ENCODE measurements at places on chromosomes 2 and 18.

GRCh38 chr2:168691221-168691620 lies 111.2 kb upstream of the NOSTRIN start:
- DNase-seq, result no peak

GRCh38 chr2:84085562-84085961 lies 373.5 kb downstream of the SUCLG1 start:
- DNase-seq, result no peak

DNA sequence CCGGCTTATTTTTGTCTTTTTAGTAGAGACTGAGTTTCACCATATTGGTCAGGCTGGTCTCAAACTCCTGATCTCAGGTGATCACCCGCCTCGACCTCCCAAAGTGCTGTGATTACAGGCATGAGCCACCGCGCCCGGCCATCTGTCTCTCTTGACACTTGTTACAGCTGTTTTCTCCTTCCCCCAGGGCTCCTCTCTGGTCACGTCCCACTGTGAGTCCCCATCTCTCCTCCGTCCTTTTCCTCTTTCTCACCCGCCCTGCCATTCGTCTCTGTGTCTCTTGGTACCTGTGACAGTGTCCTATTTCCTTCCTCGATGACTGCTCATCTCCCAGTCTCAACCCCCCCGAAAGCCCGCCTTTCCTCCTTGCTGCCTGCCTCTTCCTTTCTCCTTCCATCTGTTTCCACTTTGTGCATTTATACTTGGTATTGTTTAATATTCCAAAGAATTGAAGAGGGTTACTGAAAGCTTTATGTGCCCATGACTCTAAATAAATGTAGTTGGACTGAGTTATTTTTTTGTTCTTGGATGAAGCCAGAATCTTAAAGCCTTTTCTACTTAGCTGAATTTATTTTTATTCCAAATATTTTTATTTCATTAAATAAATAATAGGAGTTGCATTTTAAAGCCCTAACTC lies 241.5 kb downstream of the SH3RF3 start:
- no peak for DNase-seq

DNA sequence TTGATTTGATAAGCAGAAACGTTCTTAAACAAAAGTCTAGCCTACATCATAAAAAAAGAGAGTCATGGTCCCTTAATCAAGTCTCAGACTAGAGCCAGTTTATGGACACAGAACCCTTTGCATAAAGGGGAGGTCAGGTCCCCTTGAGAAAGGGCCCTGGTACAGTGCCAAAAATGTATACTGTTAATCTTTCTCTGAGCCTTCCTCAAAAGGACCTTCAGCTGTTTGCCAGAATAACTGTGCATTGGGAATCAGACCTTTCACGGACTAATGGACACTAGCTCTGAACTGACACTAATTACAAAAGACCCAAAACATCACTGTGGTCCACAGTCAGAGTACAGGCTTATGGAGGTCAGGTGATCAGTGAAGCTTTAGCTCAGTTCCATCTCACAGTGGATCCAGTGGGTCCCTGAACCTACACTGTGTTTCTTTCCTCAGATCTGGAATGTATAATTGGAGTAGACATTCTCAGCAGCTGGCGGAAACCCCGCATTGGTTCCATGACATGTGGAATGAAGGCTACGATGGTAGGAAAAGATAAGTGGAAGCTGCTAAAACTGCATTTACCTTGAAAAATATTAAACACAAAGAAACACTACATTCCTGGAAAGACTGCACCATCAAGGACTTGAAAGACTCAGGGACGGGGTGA lies 151.4 kb downstream of the TMEFF2 start:
- DNase-seq, result no peak

DNA sequence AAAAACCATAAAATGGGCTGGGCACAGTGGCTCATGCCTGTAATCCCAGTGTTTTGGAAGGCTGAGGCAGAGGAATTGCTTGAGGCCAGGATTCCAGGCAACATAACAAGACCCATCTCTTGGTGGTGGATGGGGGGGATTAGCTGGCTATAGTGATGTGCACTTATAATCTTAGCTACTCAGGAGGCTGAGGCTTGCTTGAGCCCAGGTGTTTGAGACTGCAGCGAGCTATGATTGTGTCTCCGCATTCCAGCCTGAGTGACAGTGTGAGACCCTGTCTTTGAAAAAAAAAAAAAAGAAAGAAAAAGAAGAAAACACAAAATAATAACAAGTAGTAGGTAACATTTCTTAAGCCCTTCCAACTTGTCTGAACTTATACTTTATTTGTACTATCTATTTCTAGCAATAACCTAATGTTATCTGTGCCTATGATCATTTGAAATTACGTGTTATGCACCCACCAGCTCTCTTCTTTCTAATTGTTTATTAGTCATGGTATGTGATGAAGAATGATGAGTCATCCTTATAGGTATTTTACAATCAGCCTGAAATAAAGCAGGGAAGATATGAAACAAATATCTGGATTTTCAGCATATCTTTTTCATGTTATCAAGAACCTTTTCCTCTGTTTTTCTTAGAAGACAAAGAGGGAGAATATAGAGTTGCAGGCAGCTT lies 129.3 kb upstream of the UNC80 start:
- DNase-seq, result no peak

- no peak for DNase-seq
Measured at GRCh38 chr2:2117923-2118322, 213.2 kb downstream of the MYT1L start.

DNA sequence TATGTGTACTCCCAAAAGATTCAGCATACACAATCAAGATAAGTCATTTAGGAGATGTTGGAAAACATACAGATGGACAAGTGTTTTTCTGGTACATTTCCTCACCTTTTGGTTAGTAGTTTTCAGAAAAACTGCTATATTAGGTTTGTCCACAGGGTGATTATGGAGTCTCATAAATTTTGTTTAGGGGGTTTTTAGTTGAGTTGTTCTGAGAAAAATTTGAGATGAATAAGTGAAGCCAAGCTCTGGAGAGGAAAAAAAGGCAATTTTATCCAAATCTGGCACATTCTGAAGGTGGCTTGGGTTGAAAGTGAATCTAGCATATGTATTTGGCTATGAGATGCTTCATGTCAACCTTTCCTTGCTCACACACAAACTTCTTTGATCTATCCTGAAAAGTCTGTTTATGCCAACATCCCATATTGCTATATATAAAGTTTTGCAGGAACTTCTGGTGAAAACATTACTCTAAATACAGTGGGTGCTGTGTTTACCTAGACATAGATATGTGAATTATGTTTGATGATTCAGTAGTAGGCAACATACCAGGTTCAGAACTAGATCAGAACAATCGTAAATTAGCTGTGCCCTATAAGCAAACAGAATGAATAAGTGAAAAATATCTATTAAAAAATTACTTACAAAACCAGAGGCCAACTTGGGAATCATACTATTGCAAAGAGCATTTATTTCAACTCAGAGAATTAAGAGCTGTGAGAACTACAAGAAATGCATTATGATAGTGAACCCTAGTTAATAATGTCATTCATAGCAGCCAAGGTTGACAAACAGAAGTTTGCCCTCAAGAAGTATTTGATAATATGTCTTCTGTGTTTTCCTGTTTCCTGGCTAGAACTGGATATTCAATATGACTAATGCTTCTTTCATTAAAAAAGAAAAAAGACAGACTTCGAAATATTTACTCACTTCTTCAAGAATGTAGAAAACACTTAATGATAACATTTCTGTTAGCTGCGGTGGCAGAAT lies 552.0 kb downstream of the IRS1 start:
- no peak for DNase-seq

GRCh38 chr2:181760521-181760920 lies 80.2 kb upstream of the NEUROD1 start:
- no peak for DNase-seq

DNA sequence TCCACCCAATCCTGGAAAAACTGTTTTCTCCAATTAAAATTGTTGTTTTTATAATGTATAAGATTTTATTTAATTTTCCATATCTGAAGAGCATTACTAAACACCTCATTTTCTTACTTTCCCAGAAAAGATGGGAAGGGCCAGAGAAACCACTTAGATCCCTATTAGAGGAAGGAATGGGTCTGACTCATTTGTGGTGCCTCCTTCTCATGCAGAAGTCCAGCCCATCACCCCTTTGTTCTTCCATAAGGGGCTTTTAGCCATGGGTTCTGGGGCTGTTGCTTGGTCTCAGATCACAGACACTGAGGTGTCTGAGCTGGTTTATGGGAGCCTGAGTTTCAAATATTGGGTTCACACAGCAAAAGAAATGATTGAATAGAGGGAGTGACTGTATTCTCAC lies 152.2 kb downstream of the ESCO1 start:
- DNase-seq, result no peak

DNA sequence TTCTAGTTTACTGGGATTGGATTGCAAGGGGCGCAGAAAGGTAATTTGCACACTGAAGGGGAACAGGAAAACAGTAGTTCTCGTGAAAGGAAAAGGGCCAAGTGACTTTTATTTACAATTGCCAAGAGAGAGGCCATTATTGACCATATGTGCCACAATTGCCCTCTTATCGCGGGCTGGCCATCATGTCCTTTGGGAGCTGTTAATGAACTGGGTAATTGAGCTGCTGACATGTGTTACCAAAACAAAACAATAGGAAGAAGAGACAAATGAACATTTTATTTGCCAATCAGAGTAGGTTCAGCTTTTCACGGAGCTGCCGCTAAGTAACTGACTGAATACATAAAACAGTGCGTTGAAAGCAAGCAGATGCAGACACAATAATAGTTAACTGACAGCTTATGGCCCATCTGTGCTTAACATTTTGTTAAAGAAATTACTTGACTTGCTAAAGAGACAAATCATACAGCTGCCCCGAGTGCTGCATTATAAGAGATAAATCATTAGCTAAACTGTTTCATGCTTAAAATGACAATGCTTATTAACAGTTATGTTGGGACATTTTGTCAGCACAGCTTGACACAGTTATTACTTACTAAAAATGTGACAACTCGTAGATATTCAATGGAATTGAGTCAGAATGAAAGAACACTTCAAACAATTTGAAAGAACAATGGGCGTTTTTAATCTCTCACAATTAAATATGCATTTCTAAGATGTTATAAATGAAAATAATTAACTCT lies 57.5 kb downstream of the PAX3 start:
- DNase-seq, result no peak

GRCh38 chr2:7523481-7524120 lies 606.4 kb downstream of the RNF144A start:
- no peak for DNase-seq

All from SK-N-MC (cell line).